Stimulated activated CD4-positive, alpha-beta T cell treated with anti-CD3 and anti-CD28 coated beads, Interleukin-15, amount 100 ng/mL, for 24 hours (primary cell): ENCODE measurements at places on chromosomes 16 and 17.

GRCh38 chr17:2412561-2413021 is 11.7 kb upstream of the MNT start:
- no peak for DNase-seq

- no peak for DNase-seq
Measured at GRCh38 chr17:80397034-80397387, 18.0 kb upstream of the ENDOV start.

- no peak for DNase-seq
Measured at GRCh38 chr16:19802612-19803011, 82.0 kb downstream of the GPRC5B start.

DNA sequence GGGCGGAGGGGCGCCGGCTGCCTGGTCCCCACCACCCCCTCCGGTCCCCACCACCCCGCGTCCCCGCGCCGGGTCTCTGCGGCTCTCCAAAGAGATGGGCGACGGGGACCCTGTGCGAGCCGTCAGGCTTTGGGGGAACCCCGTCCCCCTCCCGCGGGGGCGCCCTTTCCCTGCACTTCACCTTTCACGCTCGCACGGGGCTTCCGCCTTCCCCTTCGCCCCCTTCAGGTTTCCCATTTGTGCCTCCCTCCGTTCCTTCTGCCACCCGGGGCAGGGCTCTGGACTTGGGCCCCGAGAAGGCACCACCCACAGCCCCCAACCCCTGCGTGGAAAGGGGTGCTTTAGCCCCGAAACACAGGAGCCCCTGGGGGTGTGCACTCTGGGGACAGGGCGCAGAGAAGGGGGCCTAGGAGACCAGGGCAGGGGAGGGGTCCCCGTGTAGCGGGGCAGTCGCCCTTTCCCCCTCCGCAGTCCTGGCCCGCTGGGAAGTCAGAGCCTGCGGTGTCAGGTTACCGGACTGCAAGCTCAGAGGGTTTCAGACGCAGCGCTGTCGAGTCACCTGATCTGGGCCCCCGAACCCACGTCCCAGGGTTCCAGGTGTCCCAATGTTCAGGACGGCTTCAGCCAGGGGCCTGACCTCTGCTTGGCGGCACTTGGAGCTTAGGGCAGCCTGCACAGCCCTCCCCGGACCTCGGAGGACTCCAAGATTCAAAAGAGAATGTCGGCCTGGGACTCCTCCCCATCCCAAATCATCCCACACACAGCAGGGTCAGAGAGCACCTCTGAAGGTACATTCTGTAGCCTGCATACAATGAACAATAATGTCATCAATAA is 6.7 kb upstream of the CCDC92B start:
- DNase-seq: no peak

DNA sequence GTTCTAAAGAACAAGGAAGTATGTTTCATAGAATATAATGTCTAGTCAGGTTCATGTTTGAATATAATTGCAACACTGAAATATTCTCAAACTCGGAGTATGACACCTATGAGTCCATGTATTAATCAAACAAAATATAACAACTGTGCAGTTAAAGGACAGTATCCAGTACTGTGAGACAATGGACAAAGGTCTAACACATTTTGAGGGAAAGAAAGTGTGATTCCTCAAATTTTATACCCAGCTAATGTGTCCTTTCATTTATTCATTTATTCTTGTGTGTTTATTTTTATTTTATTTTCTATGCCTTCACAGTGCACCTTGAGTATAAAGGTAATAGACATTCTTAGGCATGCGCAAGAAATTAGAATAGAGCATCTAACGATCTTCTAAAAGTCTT is 401.0 kb upstream of the ZFHX3 start:
- no peak for DNase-seq

GRCh38 chr16:55471448-55472097 is 7.4 kb upstream of the MMP2 start:
- peak; percentile 37 for DNase-seq

GRCh38 chr16:1871974-1872635 is at the start of gene MEIOB:
TSS of gene MEIOB (minus strand) at chr16:1872164. CDS start at chr16:1868175, 3,989 bp downstream.
- peak; percentile 52 for DNase-seq

DNA sequence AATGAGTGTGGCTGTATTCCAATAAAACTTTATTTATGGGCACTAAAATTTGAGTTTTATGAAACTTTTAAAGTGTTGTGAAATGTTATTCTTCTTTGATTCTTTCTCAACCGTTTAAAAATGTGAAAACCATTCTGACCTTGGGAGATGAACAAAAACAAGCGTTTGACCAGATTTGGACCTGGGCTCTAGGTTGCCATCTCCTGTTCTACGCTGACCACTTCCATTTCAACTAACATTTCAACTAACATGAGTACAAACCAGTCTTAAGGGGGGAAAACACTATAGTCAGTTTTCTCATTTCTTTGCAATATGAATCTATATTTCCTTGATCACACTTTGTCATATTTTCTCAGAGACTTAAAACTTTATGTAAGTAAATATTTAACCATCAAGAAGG is 118.4 kb upstream of the IRX5 start:
- no peak for DNase-seq

GRCh38 chr17:17897442-17897841 is 60.7 kb upstream of the SREBF1 start:
- DNase-seq: no peak

- no peak for DNase-seq
Measured at GRCh38 chr17:31726980-31727427, 132.0 kb downstream of the COPRS start.

DNA sequence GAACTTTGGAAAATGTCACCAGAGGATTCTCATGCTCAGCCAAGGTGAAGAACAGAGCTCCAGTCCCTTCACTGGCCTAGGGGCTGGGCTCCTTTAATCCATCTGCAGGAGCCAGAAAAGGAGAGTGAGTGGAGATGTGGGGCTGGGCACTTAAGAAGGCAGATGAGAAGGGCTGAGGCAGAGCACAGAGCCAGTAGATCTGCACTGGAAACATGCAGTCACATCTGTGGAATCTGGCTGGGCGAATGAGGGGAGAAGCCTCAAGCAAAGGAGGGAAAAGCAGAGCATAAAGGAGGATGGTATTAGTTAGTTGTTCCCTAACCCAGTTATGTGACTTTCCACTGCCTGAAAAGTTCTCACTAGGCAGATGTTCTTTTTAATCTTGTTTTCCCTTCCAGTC is 50.4 kb upstream of the BCAR1 start:
- no peak for DNase-seq

- no peak for DNase-seq
Measured at GRCh38 chr16:66082424-66082823, 284.1 kb upstream of the CDH5 start.

DNA sequence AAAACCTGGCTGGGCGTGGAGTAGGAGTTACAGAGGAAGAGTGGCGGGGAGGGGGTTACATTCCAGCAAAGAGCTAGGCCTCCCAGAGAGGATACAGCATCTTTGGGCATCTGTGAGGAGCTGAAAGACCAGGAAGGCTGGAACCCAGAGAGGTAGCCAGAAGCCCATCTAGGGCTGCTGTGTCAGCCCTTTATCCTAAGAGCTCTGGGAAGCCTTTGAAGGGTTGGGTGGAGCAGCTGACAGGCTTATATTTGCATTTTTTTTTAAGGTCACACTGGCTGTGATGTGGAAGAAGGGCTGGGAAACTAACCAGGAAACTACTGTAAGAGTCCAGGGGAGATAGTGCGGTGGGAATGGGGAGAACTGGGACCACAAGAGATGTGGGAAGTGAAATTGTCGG is 6.8 kb upstream of the CNOT1 start:
- DNase-seq: no peak

DNA sequence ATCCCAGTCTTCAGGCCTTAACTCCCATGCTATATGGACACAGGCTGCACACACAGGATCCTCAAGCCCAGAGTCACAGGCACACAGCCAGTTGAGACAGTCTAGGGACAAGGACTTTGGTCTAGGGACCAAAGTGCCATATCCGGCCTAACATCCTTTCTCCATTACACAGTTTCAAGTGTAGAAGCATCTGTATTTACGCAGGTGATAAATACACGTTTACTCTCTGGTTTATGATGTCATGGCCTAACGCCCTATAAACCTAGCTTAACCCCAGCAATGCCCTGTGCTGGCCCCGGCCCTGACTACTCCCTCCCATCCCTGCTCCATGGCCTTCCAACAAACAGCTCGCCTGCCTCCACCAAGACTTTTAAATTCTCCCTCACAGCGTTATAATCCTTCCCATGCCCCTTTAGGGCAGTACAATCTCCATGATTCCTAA is 17.1 kb downstream of the CUEDC1 start:
- DNase-seq: no peak

- DNase-seq: no peak
Measured at GRCh38 chr16:49292413-49292812, 10.8 kb upstream of the CBLN1 start.

- no peak for DNase-seq
Measured at GRCh38 chr17:32484041-32484461, 2.7 kb upstream of the CDK5R1 start.

- DNase-seq: no peak
Measured at GRCh38 chr16:21611556-21612384, 12.4 kb downstream of the METTL9 start.

DNA sequence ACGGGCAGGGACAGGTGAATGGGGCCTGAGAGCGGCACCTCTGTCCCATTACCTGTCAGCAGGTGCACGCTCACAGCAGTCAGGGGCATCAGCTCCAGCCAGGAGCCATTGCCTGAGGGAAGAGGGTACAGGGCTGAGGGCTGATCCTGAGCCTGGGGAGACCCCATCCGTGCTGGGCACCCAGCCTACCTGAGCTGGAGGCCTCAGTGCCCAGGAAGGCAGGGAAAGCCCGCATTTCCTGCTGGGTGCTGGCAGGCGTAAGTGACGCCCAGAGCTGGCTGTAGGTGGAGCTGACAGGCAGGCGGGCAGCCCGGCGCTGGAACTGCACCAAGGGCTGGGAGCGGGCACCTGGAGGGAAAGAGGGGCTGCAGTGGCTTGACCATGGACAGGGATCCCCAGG is 7.4 kb downstream of the FAM171A2 start:
- no peak for DNase-seq

DNA sequence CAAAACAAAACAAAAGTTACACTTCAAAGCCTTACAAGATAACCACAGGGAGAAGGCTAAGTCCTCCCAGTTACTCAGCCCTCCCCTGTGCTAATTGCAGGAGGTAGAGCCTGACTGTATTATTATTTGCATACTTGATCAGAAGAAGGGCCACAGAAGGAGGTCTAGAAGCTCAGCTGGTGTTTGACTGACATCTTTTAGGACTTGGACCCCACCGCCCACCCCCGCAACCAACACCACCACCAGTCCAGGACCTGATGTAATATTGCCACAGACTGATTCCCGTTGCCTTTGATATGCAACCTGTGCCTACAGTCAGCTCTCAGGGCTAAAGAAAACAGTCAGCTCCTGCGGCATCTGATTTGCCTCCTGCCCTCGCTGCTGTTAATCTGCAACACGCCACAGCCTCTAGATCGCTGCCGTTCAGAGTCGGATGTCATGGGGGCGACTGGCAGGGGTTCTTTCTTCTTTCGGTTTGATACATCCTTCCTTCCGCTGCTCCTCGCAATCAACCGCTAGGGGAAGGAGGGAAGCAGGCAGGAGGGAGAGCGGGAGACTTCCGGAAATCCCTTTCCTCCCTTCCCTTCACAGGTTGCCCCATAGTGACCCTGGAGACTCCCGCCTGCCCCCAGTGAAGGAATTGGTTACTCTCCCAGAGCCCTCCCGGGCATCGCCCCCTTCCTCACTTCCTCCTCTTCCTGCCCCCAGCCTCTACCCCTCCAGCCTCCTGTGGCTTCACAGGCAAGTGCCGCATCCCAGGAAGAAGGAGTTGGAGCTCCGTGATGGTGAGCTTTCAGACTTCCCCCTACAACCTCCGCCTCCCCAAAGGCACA is 90.5 kb upstream of the SOX9 start:
- DNase-seq: peak; percentile 16

- DNase-seq: no peak
Measured at GRCh38 chr16:57801098-57801808, 1.0 kb downstream of the KIFC3 start.

- DNase-seq: no peak
Measured at GRCh38 chr16:56278196-56278855, 87.0 kb downstream of the GNAO1 start.

DNA sequence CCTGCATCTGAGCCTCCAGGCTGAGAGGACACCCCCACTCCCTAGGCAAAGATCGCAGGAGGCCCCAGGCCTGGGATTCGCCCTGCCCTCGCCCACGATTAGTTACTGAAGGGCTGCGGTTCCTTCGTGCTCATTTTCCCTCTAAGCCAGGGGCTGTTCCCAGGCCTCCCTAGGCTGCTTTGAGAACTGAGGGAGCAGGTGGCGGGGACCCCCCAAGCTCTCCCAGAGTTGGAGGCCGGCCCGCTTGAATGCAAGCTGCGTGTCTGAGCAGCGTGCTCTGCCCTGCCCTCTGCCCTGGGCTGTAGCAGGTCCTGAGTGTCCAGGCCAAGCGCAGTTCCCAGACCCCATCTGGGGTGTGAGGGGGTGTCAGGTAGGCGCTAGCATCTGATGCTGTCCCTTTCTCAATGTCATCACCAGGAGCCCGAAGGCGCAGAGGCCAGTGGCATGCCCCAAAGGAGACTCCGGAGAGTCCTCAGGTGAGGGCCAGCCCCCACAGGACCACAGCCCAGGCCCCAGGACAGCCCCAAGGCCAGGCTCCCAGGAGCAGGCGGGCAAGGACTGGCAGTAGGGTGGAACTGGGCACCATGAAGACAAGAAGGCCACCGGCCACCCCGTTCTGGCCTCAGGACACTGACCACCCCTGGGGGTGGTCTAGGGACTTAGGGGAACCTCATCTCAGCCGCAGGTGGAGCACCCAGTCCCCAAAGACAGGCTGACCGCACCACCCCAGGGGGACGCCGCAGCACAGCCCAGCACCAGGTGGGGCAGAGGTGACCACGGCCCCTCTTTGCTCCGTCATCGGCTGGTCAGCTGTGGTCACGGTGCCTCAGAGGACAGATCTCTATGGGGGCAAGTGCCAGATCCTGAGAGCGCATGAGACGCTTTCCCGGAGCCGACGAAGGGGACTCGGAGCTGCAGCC is 14.6 kb downstream of the ENDOV start:
- DNase-seq: no peak
